ENCODE measurements at places on chromosomes 5 and 9.

DNA sequence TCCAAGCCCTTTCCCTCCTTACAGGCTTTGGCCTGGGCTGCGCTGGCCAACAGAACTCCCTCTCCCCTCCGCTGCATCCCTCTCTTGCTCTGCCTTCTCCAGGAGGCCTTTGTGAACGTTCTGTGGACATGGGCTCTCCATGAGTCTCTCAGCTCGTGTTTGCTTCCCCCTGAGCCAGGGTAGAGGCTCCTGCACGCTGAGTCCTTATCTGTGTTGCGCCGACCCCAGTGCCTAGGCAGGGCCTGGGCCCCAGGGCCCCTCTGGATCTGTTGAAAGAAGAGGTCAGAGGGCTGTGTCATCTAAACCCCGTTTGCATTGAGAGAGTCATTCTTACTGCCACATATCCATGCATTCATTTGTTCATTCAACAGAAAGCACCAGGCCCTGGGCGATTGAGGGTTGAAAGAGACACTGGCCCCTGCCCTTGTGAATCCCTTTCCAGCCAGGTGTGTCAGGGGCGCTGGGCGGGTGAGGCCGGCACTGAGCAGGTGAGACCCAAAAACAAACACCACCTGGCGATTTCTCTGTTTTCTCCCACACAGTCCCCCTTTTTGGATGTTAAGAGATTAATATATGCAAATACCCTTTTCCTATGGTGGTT lies 111.2 kb upstream of the IER5L start:
- no peaks in the 10 kb centered on the region for H3K36me3 ChIP-seq
- H3K27me3 ChIP-seq, result no peaks in the 10 kb centered on the region
- H3K27ac ChIP-seq, result no peak overlapping the region

DNA sequence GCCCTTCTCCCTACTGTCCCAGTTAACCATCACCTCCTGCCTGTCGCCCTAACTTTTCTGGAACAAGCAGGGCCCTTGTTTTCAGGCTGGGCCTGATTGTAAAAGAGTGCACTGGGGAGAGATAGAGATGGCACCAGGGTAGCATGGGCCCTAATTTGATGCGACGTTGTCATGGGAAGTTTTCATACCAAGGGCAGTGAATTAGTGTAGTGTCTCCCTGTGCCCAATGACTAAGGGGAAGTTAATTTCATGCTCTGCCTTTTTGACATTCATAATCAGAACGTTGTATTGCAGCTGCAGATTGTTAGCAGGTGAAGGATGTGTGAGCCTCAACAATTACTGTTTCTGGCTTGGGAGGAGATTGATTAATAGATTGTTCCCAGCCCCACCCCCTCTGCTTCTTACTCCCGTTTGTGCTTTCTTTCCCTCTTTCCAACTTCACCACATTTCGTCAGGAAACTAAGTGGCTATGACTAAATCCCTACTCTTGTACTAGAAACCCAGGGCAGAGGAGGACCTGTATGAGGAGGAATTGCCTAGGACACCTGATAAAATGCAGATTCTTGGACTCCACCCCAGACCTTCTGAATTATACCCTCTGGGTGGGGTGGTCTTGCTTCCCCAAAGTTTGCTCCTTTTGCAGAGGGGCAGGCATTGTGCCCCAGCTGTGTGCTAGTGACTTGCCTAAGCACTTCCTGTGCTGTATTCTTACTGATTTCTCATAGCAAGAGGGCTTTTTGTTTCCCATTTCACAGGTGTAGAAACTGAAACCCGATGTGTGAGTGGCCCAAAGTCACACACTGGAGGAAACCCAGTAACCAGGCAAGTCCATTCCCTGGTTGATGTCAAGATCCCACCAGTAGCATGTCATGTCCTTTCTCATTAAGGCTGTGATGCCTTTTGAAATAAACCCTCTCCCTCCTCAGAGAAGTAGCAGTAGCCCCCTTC lies 56.3 kb downstream of the DAB2IP start:
- DNase-seq, result no peak
- no peak overlapping the region for H3K4me3 ChIP-seq
- H3K27me3 ChIP-seq, result no peaks in the 10 kb centered on the region
- no peaks in the 10 kb centered on the region for H3K4me1 ChIP-seq
- H3K36me3 ChIP-seq, result no peaks in the 10 kb centered on the region

DNA sequence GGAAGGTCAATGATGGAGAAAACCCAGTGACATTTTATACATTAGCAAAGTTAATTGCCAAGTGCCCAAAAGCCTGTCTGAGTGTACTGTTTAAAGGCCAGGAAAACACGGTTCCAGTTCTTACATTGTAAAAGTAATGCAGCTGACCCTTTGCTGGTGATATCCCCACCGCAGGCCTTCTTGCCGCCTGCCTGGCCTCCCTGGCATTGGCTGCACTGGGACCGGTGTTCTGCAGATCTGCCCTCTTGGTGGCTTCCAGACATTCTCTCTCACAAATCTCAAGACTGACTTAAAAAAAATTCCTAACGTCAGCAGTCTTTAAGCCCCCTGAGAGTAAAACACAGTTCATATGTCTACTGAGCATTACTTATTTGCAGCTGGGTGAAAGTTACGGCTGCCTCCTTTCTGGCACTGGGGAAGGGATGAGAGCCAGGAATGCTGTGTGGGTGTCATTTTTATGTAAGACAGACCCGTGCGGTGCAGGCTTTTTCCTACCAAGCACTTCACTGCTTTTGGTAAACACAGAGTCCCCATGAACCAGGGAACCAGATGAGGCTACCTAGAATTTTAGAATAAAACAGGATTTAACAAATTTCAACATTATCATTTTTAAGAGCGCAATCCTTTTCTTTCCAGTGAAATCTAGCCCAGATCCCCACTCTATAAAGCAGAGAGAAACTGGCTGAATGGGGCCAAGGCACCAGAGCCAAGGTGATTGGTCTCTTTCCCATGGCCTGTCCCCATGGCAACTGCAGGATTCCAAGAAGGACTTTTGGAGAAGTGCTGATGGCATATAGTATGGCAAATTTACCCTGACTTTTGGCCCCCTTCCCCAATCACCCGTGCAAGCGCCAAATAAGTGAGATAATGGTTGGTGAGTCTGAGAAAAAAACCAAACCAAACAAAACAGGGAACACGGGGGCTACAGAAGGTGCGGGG lies 80.8 kb downstream of the LMNB1 start:
- no peaks in the 10 kb centered on the region for H3K27me3 ChIP-seq
- DNase-seq, result peak; percentile 67
- H3K36me3 ChIP-seq, result no peaks in the 10 kb centered on the region
- H3K4me3 ChIP-seq, result no peak overlapping the region
- H3K4me1 ChIP-seq, result peaks cover 11% of the 10 kb centered on the region

GRCh38 chr9:121620777-121621449 lies 30.5 kb upstream of the DAB2IP start:
- H3K27me3 ChIP-seq, result peaks cover 5% of the 10 kb centered on the region
- no peaks in the 10 kb centered on the region for H3K4me1 ChIP-seq
- H3K27ac ChIP-seq, result no peak overlapping the region
- no peak overlapping the region for H3K4me3 ChIP-seq

DNA sequence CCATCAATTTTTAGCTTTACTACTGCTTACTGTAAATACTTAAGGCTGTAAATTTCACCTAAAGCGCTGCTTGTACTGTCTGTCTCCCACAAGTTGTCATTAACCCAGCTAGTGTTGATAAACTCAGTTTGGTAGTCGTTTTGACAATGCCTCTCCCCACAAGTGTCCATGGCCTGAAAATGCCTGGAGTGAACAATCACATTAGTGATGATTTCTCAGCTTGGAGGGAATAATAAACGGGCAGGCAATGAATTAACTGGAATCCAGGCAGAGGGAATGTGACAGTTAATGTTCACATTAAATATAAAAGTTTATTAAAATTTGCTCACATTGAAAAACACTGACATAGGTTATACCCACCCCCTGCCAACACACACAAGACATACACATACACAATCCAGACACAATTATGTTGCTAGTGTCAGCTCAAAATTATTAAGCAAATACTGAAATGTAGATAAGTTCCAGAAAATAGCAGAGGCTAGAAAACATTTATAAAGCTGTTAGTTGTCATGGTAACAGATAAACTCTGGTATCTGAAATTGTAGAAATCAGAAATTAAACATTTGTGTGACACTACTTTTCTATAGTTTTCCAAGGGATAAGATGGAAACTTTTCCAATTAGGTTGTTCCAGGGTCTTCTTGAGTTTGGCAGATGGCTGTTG lies 341.9 kb downstream of the DIRAS2 start:
- H3K27me3 ChIP-seq, result no peaks in the 10 kb centered on the region
- H3K27ac ChIP-seq, result no peak overlapping the region
- no peaks in the 10 kb centered on the region for H3K36me3 ChIP-seq
- no peak for DNase-seq

DNA sequence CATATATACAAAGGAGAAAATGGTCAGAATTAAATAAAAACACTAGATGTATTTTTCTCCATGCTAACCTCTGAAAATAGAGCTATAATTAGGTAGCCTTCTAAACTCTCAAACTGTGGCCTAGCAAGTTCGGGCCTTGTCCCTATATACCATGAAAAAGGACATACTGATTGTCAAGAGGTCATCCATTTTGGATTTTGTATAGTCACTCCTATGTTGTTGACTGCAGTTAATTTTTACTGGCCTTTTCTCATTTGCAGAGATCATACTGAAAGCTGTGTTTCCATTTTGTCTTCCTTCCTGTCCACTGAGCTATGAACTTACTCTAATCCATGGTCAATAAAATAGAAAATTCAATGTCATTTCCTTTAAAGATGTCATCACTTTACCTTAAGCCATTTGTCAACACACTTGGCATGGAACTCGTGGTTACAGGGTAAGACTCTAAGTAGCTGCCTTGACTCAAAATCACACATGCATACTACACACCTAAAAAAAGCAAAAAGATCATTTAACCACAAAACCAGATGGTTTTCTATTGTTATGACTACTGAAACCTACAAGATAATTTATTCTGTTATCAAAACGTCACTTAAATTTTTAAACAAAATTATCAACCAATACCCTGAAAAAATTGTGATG lies 58.0 kb downstream of the RNF38 start:
- H3K4me1 ChIP-seq, result no peaks in the 10 kb centered on the region
- no peak for DNase-seq
- no peak overlapping the region for H3K4me3 ChIP-seq
- H3K36me3 ChIP-seq, result peaks cover 35% of the 10 kb centered on the region
- H3K27me3 ChIP-seq, result no peaks in the 10 kb centered on the region
- no peak overlapping the region for H3K27ac ChIP-seq

- peaks cover 12% of the 10 kb centered on the region for H3K4me1 ChIP-seq
- H3K36me3 ChIP-seq, result no peaks in the 10 kb centered on the region
- no peaks in the 10 kb centered on the region for H3K27me3 ChIP-seq
Measured at GRCh38 chr5:88657906-88658775, 224.8 kb downstream of the MEF2C start.

DNA sequence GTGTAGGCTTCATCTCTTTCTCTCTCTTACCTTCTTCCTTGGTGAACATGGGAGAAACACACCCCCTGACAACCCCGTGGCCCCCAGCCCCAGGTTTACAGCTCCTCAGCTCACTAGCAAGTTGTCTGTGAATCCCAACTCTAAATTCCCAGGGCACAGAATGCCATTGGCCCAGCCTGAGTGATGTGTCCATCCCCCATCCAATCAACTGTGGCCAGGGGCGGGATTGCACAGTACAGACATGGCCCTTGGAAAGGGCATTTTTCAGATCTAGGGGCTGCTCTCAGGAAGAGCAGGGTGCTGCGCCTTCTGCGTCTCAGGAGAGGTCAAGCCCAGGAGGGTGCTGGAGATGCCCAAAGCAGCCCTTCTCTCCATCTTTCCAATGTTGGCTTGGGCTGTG lies 48.2 kb upstream of the ASS1 start:
- no peak for DNase-seq
- H3K36me3 ChIP-seq, result no peaks in the 10 kb centered on the region
- H3K27me3 ChIP-seq, result no peaks in the 10 kb centered on the region
- H3K27ac ChIP-seq, result no peak overlapping the region

GRCh38 chr9:38727497-38728001 lies 7.6 kb upstream of the FAM240B start:
- H3K4me1 ChIP-seq, result no peaks in the 10 kb centered on the region
- no peaks in the 10 kb centered on the region for H3K27me3 ChIP-seq
- H3K36me3 ChIP-seq, result no peaks in the 10 kb centered on the region
- DNase-seq, result peak; percentile 4
- no peak overlapping the region for H3K27ac ChIP-seq

GRCh38 chr5:329121-329735 lies 7.7 kb downstream of the AHRR start:
- no peaks in the 10 kb centered on the region for H3K36me3 ChIP-seq
- no peak overlapping the region for H3K4me3 ChIP-seq
- DNase-seq, result no peak
- no peak overlapping the region for H3K27ac ChIP-seq

- H3K36me3 ChIP-seq, result no peaks in the 10 kb centered on the region
- peak; percentile 41 for DNase-seq
- H3K4me1 ChIP-seq, result peaks cover 44% of the 10 kb centered on the region
Measured at GRCh38 chr5:150596826-150597225, 43.6 kb upstream of the SYNPO start.

DNA sequence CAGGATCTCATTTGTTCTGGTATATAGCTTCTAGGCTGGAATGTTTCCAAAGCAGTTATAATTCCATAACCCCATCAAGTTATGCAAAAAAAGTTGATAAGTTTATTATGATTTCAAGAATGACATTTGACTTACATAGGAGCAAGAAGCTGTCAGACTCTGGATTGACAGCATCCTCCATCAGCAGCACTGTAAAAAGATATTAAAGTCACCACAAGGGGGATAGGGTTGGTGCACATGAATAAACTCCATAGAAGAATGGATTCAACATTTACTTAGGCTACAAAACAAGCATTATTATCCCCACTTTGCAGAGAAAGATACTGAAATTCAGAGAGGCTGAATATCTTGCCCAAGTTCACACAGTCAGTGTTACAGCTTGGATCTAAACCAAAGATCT lies 208.9 kb upstream of the SLC30A5 start:
- no peaks in the 10 kb centered on the region for H3K27me3 ChIP-seq
- H3K27ac ChIP-seq, result no peak overlapping the region
- peak; percentile 49 for DNase-seq
- no peaks in the 10 kb centered on the region for H3K4me1 ChIP-seq
- H3K36me3 ChIP-seq, result no peaks in the 10 kb centered on the region

DNA sequence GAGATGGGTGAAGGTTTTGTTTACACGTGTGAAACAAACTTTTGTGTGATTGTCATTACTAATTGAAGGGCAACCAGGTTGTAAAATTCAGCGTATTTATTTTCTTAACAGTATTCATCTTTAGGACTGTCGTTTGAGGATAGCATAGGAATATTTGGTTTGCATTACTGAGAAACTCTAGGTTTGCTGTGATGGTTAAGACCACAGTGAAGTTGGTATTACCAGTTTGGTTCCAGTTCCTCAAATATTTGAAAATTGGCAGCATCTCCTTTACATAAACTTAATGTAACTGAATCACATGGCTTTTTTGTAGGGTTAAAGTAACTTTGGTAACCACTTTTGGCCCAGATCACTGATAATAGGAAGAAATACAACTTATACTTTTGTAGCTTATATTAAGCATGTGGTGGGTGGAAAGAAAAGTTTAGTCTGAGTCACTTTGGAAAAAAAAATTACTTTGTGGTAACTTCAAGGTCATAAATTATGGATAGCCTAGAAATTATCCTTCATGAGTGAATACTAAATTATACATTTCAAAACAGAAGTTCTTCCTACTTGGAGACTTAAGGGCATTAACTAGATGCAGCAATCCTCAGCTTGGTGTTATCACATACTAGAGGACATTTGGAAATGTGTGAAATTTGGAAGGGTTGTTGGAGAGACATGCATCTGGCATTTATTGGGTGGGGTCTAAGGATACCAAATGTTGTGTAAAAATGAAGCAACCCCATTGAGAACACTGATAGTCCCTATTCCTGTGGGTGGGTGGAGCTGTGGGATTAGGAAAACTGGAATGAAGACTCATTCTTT lies 33.9 kb downstream of the G3BP1 start:
- H3K4me1 ChIP-seq, result peaks cover 7% of the 10 kb centered on the region
- peaks cover 94% of the 10 kb centered on the region for H3K36me3 ChIP-seq
- no peak overlapping the region for H3K4me3 ChIP-seq
- DNase-seq, result no peak
- H3K27ac ChIP-seq, result no peak overlapping the region
- no peaks in the 10 kb centered on the region for H3K27me3 ChIP-seq

Measured in A673 (cell line).